ENCODE measurements at places on chromosomes 1 and 21.

- no peak for DNase-seq
Measured at GRCh38 chr1:88825721-88826120, 65.6 kb downstream of the GTF2B start.

GRCh38 chr1:107943694-107944093, 21.3 kb downstream of the VAV3 start:
- DNase-seq = no peak

- peak; percentile 89 for DNase-seq
Measured at GRCh38 chr1:205448540-205449253, 7.1 kb downstream of the BLACAT1 start.

- peak; percentile 71 for DNase-seq
Measured at GRCh38 chr1:159177272-159177907, 6.0 kb downstream of the CADM3 start.

- no peak for DNase-seq
Measured at GRCh38 chr21:42004406-42005199, 5.6 kb downstream of the ZBTB21 start.

DNA sequence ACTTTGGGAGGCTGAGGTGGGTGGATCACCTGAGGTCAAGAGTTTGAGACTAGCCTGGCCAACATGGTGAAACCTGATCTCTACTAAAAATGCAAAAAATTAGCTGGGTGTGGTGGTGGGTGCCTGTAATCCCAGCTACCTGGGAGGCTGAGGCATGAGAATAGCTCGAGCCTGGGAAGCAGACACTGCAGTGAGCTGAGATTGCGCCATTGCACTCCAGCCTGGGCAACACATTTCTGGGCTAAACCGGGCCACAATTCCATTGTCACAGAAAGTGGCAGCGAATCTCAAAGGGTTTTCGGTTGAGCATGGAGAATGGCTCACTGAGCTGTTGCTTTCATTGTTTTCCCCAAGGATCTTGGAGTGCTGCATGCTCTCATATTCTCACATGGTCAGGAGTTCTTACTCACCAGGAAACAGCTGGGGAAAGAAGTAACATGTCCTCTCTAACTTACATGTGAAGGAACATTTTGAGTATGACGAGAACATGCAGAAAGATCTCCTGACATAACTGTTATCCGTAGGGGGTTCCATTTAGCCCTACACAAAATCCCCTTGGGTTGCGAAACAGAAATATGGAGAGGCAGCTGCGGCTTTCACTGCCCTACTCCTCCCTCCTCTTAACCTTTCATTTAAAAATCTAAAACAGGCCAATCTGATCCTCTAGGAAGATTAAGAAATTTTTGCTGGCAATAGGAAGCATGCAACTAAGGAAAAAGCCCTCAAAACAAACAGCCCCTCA, 341.1 kb downstream of the PCP4 start:
- no peak for DNase-seq

GRCh38 chr1:221926441-221926840, 184.6 kb upstream of the DUSP10 start:
- DNase-seq = no peak

- no peak for DNase-seq
Measured at GRCh38 chr1:218536296-218536986, 191.3 kb downstream of the TGFB2 start.

DNA sequence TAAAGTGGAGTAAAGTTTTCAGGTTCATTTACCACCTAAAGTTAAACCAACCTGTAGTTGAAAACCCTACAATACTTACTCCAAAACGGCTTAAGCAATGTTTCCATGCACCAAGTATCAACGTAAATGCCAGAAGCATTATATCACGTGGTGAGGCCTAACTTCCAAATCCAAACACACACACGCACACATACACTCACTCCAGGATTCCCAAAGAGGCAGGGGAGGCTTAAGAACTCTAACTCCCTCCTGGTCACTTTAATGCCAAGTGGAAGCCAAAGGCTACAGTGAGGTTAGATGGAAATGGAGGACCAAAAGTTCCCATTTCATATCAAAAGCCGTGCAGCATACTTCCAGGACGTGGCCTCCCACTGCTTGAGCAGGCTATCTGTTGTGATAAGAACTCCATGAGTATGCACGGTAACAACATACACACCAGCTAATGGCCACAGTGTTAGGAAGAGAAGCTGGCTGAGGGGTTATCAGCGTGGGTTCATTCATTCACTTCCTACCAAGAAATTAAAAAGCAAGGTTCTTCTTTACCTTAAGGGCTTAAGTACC, 224.1 kb downstream of the SLC45A1 start:
- DNase-seq = no peak

GRCh38 chr1:58305622-58306021, 240.9 kb downstream of the OMA1 start:
- no peak for DNase-seq

- no peak for DNase-seq
Measured at GRCh38 chr1:31753707-31754349, 10.3 kb downstream of the ADGRB2 start.

DNA sequence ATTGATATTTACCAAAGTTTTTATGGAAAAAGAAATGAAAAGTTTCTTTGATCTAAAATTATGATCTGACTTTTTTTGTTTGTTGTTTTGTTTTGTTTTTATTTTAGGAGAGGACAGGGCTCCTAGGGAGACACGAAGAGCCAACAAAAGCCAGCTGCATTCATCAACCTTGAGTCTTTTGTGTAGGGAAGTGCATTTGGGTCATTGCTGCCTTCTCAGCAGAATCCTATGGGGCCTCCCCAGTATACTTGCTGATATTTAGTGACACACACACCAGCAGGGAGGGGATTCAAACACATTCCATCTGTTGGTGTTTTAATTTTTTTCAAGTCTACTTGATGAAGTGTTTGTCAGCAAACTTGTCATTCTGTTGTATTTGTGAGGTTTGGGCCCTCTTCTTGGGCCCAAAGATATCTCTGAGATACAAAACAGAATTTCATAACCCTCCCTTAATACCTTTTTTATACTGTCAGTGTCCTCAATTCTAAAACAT, 203.5 kb downstream of the NTNG1 start:
- no peak for DNase-seq

- DNase-seq = no peak
Measured at GRCh38 chr1:212440419-212440818, 7.7 kb downstream of the NENF start.

DNA sequence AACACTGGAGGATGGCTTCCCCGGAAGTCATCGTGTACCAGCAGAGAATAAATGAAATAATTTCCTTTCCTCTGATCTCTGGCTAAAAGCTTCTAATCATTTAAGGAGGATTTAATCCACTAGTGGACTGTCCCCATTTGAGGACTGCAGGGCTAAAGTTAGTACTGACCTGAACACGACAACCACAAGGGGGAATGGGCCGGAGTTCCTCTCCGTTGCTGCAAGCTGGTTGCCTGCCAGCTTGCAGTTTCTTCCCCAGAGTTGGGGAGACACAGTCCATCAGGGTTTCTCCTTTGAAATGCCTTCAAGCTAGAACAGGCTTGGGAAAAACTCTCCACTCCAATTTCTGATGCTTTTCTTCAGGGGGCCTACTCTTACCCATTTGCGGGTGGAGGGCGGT, 35.5 kb upstream of the NPL start:
- no peak for DNase-seq

GRCh38 chr1:36053978-36054377, 29.9 kb upstream of the TEKT2 start:
- no peak for DNase-seq

- DNase-seq = no peak
Measured at GRCh38 chr1:2555634-2556276, 416 bp upstream of the TNFRSF14 start.

- DNase-seq = no peak
Measured at GRCh38 chr1:41245659-41246058, 3.6 kb upstream of the SCMH1 start.

DNA sequence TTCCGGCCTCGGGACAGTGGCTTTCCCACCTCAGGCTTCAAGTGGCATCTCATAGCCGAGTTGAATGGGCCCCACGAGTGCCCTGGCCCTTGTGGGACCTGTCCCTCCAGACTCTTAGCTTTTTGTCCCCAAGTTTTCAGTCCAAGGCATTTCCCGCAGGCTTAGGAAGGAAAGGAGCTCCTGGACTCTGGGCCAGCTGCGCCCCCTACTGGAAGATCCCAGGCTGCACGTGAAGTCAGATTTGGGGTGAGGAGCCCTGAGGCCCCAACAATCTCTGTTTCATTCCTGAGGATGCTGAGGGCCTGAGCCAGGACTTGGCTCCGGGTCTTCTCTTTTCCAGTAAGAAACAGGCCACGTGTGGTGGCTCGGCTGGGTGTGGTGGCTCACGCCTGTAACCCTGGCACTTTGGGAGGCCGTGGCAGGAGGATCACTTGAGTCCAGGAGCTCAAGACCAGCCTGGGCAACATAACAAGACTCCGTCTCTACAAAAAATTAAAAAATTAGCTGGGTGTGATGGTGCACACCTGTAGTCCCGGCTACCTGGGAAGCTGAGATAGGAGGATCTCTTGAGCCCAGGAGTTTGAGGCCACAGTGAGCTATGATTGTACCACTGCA, 67.4 kb downstream of the ARHGEF10L start:
- DNase-seq = peak; percentile 79

DNA sequence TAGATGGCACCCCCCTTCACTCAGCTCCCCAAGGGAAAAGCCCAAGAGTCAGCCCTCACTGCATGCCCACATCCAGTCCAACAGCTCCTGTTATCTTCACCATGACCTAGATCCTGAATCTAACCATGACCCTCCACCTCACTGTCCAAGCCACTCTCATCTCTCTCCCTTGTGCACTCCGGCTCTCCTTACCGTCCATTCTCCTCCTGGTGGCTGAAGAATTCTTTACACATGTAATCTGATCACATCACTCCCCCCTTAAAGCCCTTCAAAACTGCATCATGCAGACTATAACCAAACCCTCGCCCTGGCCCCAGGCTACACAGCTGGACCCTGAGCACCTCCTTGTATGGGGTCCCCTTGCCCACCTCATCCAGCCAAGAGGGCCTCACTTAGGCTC, 14.0 kb upstream of the PAQR7 start:
- no peak for DNase-seq

GRCh38 chr21:19463966-19464365, 1060.4 kb upstream of the TMPRSS15 start:
- no peak for DNase-seq

DNA sequence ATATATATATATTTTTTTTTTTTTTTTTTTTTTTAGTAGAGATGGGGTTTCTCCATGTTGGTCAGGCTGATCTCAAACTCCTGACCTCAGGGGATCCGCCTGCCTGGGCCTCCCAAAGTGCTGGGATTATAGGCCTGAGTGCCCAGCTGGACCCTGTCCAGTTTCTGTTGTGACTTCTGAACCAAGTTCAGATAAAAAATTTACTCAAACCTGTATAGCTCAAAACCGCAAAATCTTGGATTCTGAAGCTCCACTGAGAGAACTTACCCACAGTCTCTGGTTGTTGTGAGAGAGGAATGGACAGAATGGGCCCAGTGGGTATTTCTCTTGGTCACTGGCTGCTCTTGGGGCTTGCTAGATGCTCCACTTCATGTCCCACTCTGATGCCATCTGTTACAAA, 76.4 kb downstream of the HS2ST1 start:
- no peak for DNase-seq

- no peak for DNase-seq
Measured at GRCh38 chr21:37273911-37274690, 7.0 kb upstream of the VPS26C start.

DNA sequence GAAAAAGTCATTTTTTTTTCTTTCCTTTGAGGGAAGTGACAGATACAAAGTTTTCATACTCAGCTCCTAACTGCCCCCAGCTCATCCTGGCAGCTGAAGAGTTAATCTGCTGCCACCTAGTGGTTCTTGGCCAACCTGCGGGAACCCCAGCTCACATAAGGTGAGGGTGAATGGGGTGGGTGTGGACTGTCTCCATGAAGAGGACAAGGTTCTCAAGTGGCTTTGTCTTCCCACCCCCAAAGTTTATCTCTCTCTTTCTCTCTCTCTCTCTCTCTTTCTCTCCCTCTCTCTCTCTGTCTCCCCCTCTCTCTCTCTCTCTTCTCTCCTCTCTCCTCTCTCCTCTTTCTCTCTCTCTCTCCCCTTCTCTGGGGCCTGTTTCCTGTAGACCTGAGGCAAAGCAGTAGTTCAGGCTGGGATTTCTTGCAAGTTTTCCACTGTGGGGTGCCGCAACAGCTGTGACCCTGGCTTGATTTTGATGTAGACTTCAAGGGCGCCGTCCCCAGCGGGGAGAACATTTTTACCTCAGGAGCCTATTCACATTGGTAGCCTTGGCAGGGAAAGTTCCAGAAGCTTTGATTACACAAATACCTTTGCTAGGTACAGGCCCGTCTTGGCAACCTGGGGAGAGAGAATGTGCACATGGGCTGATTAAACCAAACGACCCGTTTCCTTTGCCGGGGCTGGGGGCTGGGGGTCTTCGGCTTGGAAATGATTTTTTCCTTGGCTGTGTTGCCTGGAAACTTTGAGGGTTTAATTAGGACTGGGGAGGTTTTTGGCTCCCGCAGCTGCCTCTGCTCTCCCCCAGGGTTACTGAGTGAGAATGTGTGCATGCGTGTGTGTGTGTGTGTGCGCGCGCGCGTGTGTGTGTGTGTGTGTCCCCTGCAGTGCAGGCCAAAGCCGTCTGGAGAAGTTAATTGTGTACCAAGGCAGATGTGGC, 135.9 kb downstream of the TM2D1 start:
- peak; percentile 83 for DNase-seq

- no peak for DNase-seq
Measured at GRCh38 chr1:243230914-243231313, 24.2 kb downstream of the CEP170 start.

Measured in H9 (cell line).